ENCODE measurements at places on chromosomes 2 and 18. TPM values are rescaled to one million over a fixed set of nuclear protein-coding genes. Genes with fewer than 3 reads are reported as not detected.

Gene MAL
- total RNA-seq = 9.0 TPM

DNA sequence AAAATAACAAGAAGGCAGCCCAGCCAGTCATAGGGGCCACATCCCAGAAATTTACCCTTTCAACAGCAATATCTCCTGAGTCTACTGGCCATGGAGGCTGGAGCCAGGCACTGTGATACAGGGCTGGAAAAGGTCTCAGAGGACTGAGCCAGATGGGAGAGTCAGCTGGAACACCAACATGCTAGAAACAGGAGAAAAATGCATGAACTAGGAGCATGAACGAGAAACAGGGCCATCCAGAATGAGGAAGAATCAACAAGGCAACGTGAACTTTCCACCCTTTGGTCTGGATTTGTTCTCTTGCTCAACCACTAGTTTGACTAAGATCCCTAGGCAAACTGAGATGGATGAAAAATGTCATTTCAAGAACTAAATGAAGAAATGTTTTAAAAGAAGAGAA, 13.1 kb downstream of the PID1 start:
- H3K4me1 ChIP-seq = peaks cover 6% of the 10 kb centered on the region
- no peak for DNase-seq
- no peaks in the 10 kb centered on the region for H3K27me3 ChIP-seq
- peaks cover 13% of the 10 kb centered on the region for H3K36me3 ChIP-seq

DNA sequence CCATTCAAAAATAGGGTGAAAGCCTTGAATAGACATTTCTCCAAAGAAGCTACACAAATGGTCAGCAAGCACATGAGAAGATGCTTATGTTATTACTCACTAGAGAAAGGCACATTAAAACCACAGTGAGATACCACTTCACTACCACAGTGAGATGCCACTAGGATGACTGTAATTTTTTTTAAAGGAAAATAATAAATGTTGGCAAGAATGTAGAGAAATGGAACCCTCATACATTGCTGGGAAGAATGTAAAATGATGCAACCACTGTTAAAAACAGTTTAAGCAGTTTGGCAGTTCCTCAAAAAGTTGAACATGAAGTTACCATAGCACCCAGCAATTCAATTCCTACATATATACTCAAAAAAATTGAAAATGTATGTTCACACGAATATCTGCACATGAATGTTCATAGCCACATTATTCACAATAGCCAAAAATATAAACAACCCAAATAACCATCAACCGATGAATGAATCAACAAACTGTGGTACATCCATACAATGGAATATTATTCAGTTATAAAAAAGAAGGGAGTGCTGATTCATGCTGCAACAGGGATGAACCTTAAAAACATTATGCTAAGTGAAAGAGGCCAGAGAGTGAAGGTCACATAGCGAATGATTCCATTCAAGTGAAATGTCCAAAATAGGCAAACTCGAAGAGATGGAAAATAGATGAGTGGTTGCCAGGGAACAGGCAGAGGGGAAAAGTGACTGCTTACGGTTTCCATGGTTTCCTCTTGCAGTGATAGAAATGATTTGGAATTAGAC, 156.2 kb upstream of the NDUFV2 start:
- peaks cover 23% of the 10 kb centered on the region for H3K4me1 ChIP-seq
- no peaks in the 10 kb centered on the region for H3K36me3 ChIP-seq
- H3K27ac ChIP-seq = no peak overlapping the region
- H3K27me3 ChIP-seq = peaks cover 11% of the 10 kb centered on the region

- no peak overlapping the region for H3K27ac ChIP-seq
- H3K4me1 ChIP-seq = peaks cover 7% of the 10 kb centered on the region
- H3K4me3 ChIP-seq = no peak overlapping the region
- DNase-seq = no peak
- peaks cover 2% of the 10 kb centered on the region for H3K27me3 ChIP-seq
Observed at GRCh38 chr18:35407871-35408481, 30.8 kb upstream of the ZNF396 start.

DNA sequence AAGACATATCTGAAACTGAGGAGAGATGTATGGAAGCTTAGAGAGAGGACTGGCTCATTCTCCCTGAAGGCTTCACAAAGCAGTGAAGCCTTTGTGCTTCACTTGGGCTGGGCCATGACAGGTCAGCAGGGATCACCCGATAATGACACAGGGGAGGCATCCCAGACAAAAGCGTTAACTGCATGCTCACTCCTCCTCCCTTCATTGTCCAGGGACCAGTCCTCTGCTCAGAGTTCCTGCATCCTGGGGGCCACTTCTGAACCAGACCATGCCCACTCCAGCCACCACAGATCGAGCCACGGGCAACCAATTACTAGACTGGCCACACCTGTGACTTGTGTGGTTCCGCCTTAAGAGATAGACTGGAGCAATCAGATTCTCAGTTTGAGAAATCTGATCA, 236.0 kb downstream of the CLIP4 start:
- no peaks in the 10 kb centered on the region for H3K36me3 ChIP-seq
- H3K27ac ChIP-seq = peak overlapping the region; percentile 77
- H3K4me1 ChIP-seq = peaks cover 52% of the 10 kb centered on the region
- DNase-seq = no peak
- H3K27me3 ChIP-seq = peaks cover 6% of the 10 kb centered on the region

DNA sequence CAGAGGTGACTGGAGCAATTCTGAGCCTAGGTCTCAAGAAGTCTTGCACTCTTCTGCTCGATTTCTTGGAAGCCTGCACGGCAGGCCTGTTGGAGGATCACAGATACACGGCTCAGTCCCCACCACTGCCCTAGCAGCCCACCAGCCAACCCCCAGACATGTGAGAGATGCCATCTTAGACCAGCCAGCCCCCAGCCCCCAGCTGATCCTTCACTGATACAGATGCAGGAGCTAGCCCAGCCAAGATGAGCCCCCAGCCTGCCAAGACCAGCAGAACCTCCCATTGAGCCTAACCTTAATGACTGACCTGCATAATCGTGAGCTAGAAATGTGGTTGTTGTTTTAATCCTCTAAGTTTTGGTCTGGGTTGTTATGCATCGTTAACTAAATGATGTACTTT, 47.5 kb downstream of the INHBB start:
- H3K4me1 ChIP-seq = peaks cover 6% of the 10 kb centered on the region
- no peaks in the 10 kb centered on the region for H3K36me3 ChIP-seq
- no peak overlapping the region for H3K27ac ChIP-seq
- no peak for DNase-seq
- no peak overlapping the region for H3K4me3 ChIP-seq
- H3K27me3 ChIP-seq = peaks cover 7% of the 10 kb centered on the region

- H3K36me3 ChIP-seq = no peaks in the 10 kb centered on the region
- peak; percentile 80 for DNase-seq
- peak overlapping the region; percentile 89 for H3K4me3 ChIP-seq
- H3K27me3 ChIP-seq = peaks cover 16% of the 10 kb centered on the region
- no peak overlapping the region for H3K27ac ChIP-seq
Observed at GRCh38 chr2:17879137-17879912, 858 bp downstream of the KCNS3 start.

DNA sequence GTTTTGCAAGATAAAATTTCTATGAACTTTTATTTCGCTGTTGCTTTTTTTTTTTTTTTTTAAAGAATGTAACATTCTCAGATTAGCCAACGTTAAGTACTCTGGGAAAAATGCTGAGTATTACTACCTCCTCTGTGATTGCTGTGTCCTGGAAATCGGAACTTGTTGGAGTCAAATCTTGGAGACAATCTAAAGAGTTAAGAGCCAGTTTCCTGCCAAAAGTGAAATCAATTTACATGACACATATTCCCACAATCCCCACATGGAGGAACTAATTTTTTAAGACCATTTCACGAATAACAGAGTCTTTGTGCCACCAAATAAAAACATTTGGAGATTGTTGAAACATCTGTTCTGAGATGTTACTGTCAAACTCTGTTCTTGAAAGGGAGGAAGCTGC, 127.8 kb downstream of the MEP1B start:
- no peak for DNase-seq
- H3K27me3 ChIP-seq = peaks cover 2% of the 10 kb centered on the region
- H3K36me3 ChIP-seq = no peaks in the 10 kb centered on the region
- no peak overlapping the region for H3K27ac ChIP-seq
- no peak overlapping the region for H3K4me3 ChIP-seq

- H3K36me3 ChIP-seq = no peaks in the 10 kb centered on the region
- peaks cover 2% of the 10 kb centered on the region for H3K27me3 ChIP-seq
- no peak overlapping the region for H3K27ac ChIP-seq
- peaks cover 3% of the 10 kb centered on the region for H3K4me1 ChIP-seq
- no peak overlapping the region for H3K4me3 ChIP-seq
Observed at GRCh38 chr2:222050981-222051380, 247.8 kb downstream of the PAX3 start.

- peak overlapping the region; percentile 64 for H3K27ac ChIP-seq
- DNase-seq = no peak
- H3K36me3 ChIP-seq = no peaks in the 10 kb centered on the region
- no peak overlapping the region for H3K4me3 ChIP-seq
Observed at GRCh38 chr2:159201360-159202063, 85.0 kb downstream of the WDSUB1 start.

- H3K36me3 ChIP-seq = no peaks in the 10 kb centered on the region
- H3K4me3 ChIP-seq = no peak overlapping the region
- DNase-seq = no peak
- H3K4me1 ChIP-seq = no peaks in the 10 kb centered on the region
Observed at GRCh38 chr2:100632759-100633158, 70.0 kb downstream of the PDCL3 start.

GRCh38 chr18:37575646-37576045, 10.0 kb upstream of the CELF4 start:
- peaks cover under 1% of the 10 kb centered on the region for H3K36me3 ChIP-seq
- H3K4me1 ChIP-seq = peaks cover 8% of the 10 kb centered on the region
- H3K4me3 ChIP-seq = no peak overlapping the region
- peaks cover 6% of the 10 kb centered on the region for H3K27me3 ChIP-seq
- H3K27ac ChIP-seq = no peak overlapping the region

DNA sequence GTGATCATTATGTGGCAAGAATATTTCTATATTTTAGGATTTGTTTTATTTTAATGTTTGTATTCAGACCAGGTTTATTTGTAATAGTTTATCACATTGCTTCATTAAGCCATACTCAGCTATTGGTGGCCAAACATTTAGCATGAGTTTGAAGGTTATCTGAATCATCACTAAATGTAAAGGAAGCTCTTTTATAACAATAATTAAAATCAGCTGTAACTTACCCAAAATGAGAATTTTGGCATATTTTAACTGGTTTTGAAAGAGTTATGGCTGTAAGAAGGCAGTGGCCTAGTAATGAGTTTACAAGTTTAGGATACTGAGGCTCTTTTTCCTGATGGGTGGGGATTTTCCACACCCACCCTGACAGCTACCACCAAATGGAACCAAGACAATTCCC, 177.8 kb downstream of the EN1 start:
- DNase-seq = no peak
- H3K4me1 ChIP-seq = no peaks in the 10 kb centered on the region
- H3K27ac ChIP-seq = no peak overlapping the region
- no peak overlapping the region for H3K4me3 ChIP-seq
- H3K27me3 ChIP-seq = no peaks in the 10 kb centered on the region

DNA sequence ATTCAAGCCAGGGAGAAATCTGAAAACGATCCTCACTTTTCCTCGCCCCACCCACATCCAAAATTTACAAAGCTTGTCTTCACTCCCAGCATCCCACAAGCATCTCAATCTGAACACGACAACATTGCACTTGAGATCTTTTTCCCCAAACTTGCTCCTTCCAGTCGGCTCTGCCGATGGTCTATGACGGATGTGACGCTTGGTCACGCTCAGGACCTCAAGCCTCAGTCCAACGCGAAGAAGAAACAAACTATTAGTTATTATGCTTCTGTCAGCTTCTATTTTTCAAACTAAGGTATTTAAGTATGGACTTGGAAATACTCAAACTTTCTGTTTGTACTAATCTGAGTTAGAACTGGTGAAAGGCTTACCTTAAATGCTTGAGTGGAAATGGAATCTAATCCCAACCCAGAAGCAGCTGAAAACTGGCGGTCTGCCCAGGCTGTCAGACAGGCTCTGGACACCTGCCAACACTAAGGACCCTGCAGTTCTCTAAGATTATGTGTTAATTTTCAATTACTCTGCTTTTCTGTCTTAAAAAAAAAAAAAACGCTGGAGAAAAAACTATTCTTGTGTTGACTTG, 132.1 kb upstream of the DNMT3A start:
- peaks cover 2% of the 10 kb centered on the region for H3K27me3 ChIP-seq
- H3K36me3 ChIP-seq = peaks cover 30% of the 10 kb centered on the region
- peaks cover 4% of the 10 kb centered on the region for H3K4me1 ChIP-seq
- DNase-seq = no peak

DNA sequence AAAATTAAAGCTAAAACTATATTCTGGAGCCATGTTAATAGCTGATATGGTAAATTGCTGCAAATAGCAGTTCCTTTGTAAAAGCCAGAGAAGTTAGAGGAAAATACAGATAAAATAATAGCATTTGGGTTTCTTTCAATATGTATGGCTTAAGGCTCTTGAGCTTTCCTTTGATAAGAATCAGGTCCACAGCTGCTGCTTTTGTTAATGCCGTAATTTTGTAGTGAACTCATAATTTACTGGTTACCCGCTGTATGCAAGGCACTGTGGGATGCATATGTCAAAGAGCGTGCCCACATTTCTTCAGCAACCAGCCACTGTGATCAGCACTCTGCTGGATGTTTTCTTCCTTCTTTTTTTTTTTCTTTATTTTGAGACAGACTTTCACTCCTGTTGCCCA, 79.1 kb downstream of the MOGAT1 start:
- no peak for DNase-seq
- H3K4me1 ChIP-seq = peaks cover 29% of the 10 kb centered on the region
- H3K4me3 ChIP-seq = no peak overlapping the region
- peaks cover 6% of the 10 kb centered on the region for H3K27me3 ChIP-seq
- H3K27ac ChIP-seq = no peak overlapping the region

DNA sequence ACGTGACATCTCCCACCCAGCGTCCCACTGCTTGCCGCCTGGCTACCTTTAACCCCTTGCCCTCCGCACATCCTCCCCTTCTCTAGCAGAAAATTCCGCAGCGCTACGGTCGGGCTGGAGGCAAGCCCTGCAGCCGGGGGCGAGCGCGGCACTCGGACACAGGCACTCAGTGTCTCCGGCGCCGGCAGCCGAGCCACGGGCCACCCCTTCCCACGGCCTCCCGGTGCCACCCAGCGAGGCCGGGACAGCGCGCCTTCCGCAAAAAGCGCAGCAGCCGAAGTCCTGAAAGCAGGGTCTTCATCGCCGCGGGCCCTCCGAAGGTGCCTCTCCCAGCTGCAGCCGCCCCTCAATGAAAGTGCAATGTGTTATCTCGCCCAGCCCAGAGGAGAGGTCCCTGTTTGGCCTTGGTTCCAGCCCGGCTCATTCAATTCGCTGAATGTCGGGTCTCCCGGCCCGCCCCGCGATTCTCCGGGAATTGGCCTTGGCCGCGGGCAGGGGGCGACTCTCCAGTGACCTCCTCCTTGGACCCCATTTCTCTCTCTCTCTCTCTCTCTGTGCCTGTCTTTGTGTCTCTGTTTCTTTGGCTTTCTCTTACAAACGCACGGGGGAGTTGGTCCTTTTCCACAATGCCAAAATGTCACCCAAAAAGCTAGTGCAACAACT, 1.1 kb downstream of the DLGAP1 start:
- peak overlapping the region; percentile 94 for H3K4me3 ChIP-seq
- H3K27me3 ChIP-seq = peaks cover 6% of the 10 kb centered on the region
- H3K4me1 ChIP-seq = peaks cover 4% of the 10 kb centered on the region

- no peak overlapping the region for H3K27ac ChIP-seq
- peaks cover 3% of the 10 kb centered on the region for H3K27me3 ChIP-seq
- H3K36me3 ChIP-seq = no peaks in the 10 kb centered on the region
- DNase-seq = no peak
Observed at GRCh38 chr2:215274829-215275228, 37.0 kb upstream of the ATIC start.

- no peaks in the 10 kb centered on the region for H3K36me3 ChIP-seq
- DNase-seq = no peak
- no peak overlapping the region for H3K4me3 ChIP-seq
- H3K27ac ChIP-seq = peak overlapping the region; percentile 33
Observed at GRCh38 chr2:44286884-44287638, 11.8 kb downstream of the SLC3A1 start.
